ENCODE measurements at places on chromosomes 3 and 15.

DNA sequence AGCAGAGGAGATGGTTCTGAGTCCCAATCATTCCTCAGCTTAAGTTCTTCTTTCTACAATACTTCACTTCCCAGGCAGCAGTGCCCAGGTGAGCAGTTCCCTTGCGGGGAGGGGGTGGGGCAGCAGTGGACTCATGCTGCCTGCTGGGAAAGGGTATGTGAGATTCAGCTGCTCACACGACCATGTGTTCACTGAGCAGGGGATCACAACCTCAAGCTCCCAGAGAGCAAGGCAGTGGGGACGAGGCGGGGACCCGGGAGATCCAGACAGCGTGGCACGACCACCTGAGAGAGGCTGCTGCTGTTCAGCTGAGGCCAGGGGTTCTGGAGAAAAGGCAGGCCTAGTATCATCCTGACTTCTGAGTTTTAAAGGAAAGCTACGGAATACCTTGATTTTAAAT lies 166.6 kb downstream of the XXYLT1 start:
- DNase-seq, result no peak

- DNase-seq, result no peak
These were observed 4.2 kb upstream of the MAGEF1 start for GRCh38 chr3:184715943-184716621.

DNA sequence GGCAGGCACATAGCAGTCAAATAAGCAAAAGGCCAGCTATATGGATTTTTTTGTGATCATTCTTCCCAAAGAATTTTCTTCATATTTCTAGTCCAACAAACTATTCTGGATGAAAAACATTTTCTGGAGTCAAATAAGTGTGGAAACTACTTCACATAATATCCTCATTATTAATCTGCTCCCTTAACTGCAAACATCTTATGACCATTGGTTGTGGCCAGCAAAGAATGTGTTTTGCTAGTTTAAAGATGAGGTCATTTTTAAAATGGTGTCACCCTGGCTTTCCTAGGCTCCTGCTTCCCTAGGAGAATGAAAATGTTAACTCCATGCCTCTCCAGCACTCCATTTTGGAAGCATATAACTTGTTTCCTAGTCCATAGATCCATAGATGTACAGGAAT lies 118.8 kb downstream of the SST start:
- DNase-seq, result no peak

- DNase-seq, result no peak
These were observed 26.0 kb downstream of the SLC41A3 start for GRCh38 chr3:126057936-126058335.

DNA sequence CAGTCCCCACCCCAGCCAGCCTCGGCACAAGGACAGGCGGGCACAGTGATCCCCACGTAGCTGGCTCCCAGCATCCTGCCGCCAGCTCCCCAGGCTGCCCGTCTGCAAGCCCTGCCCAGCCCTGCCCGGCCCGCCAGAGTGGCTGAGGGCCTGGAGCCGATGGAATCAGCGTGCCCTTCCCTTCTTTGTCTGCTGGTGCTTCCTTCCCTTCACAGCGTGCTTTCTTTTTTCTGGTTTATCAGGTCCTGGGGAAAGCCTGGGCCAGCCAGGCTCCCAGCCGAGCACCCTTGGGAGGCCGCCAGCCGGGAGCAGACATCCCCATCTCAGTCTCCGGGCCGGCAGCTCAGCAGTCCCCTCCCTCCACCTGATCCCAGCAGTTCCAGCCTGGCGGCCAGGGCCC lies 54.7 kb upstream of the SMAD6 start:
- DNase-seq, result no peak

DNA sequence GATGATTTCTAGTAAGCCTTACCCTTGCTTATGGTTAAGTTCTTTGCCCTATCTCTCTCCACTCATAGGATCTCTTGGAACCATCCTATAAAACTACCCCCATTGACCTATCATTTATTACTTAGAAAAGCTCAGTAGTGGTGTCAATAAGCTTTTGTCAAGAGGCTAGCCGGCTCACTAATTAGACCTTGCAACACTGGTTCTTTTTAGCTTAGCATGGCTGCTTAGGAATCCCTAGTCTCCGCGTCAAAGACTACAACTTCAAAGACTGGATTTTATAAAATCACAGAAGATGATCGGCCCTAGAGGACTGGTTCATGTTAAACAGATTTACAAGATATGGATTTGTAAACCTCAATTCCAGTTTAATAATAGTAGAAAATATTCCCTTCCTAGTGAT lies 7.6 kb downstream of the PPARG start:
- DNase-seq, result no peak

- no peak for DNase-seq
These were observed 635 bp upstream of the RCN2 start for GRCh38 chr15:76930831-76931396.

DNA sequence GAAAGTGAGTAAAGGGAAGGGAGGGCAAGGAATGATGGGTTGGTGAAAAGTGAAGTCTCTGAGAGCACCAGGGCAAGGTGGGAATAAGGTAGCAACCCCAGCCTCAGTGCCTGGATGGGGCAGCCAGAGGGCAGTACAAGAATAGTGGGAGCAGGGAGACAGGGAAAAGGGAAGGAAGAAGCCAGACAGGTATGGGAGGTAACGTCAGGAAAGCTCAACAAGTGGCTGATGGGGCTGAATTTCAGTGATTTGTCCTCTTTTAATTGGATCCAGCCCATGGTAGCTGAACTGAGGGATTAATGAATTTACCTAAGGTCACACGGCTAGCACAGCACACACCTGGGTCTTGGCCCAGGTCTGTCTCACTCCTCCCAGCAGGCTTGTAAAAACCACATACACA lies 12.6 kb downstream of the RORA start:
- DNase-seq, result no peak

DNA sequence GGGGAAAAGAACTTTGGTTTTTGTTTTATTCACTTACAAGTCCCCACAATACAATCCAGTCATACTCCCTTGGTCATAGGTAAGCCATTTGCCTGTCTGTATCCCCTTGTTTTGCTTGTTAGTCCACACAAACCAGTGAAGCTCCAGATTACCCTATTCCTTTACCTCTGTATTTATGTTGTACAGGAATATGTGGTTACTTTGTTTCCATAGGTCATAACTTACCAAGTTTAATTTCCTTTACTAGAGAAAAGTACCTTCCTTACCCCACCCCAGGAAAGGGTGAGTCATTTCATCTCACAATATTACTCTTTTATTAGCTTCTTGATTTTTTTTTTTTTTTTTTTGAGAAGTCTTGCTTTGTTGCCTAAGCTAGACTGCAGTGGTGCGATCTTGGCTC lies 113.4 kb upstream of the LRRFIP2 start:
- DNase-seq, result no peak

DNA sequence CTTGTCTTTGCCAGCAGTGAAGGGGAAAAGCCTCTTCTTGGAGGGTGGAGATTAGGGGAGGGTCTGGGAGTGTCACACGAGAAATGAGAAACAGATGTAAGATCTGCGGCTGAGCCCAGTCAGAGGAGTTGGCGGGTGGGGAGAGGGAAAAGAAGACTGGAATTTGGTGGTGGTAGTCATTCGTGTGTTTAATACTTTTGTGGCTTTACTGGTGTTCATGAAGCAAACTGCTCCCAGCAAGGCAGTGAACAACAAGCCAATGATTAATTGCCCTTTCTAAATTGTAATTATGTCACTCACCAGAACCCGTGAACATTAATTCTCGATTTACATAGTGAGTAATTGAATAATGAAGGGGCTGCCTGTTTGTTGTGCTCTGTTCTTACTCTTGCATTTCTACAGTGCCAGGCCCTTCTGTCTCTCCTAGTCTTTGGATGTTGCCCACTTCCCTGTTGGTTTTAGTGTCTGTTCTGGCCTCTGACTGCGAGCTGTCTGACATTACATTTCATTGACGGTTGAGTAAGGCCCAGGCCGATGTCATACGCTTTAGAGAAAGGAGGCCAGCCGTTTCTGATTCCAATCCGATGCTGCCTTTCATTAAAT lies 78.0 kb downstream of the CHCHD6 start:
- no peak for DNase-seq

DNA sequence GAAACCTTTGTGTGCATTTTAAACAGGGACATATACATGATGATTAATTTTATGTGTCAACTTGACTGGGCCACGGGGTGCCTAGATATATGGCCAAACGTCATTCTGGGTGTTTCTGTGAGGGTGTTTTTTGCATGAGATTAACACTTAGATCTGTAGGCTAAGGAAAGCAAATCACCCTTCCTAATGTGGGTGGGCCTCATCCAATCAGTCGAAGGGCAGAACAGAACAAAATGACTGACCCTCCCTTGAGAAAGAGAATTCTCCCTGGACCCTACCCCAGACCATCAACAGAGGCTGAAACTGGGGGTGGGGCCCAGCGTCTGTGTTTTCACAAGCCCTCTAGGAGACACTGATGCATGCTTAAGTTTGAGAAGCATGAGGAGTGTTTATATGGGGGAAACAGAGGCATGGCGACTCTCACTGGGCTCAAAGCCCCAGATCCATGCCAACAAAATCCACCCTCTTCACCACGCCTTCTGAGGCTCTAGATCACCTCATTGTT lies 56.2 kb downstream of the ITGA11 start:
- DNase-seq, result no peak

- no peak for DNase-seq
These were observed 1.1 kb downstream of the NPTN start for GRCh38 chr15:73631915-73632669.

GRCh38 chr3:122918576-122919290 lies 108.8 kb downstream of the SEMA5B start:
- no peak for DNase-seq

DNA sequence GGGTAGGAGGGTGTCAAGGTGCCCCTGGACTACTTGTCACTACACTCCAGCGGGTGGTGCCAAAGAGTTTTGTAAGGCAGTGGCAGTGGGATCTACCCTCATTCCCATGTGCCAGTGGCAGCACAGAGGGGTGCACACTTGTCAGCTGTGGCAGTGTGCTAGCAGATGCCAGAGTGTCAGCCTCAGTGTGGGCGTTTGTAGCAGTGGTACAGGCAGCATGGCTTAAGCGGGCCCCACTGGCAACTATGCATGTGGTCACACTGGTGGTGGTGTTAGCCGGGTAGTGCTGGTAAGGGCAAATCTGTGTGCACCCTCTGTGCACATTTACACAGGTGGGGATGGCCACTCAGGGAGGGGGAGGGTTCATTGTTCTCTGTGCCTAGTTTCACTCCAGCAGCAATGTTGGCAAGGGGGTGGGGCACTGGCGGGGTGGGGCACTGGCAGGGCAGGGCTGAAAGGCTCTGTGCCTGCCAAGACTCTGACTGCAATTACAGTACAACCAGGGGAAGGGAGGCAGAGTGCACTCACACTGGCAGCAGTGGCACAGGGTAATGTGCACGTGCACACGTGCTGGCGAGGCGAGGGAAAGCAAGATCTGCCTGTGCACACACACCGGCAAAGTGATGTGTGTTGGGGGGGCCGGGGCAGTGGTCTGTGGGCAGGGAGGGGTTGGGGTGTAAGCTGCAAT lies 31.8 kb downstream of the MYO9A start:
- no peak for DNase-seq

- DNase-seq, result no peak
These were observed 335.3 kb upstream of the ARHGEF26 start for GRCh38 chr3:153785901-153786300.

- no peak for DNase-seq
These were observed 586 bp downstream of the LRRK1 start for GRCh38 chr15:100919481-100920405.

DNA sequence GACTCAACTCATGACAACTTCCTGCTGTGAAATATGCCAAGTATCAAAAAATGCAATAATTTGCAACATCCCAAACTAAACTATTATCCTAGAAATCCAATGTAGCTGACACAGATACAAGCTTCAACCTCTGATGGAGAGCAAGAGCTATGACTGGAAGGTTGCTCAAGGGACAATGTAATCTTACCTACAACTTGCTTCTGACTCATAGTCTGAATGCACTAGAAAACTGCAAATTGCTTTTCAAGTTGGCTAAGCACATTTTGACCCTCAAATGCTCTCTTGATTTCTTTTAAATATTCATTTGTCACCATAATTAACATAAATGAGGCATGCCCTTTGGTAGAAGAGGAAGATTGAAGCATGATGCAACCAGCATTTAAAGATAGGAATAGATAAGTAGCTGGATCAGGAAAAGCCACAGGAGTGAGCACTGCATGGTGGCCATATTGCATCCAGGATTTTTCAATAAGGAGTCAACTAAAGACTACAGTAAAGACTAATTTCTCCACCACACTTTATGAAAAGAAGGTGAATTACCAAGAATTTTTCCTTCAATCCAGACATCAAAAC lies 630.8 kb upstream of the GBE1 start:
- DNase-seq, result no peak

DNA sequence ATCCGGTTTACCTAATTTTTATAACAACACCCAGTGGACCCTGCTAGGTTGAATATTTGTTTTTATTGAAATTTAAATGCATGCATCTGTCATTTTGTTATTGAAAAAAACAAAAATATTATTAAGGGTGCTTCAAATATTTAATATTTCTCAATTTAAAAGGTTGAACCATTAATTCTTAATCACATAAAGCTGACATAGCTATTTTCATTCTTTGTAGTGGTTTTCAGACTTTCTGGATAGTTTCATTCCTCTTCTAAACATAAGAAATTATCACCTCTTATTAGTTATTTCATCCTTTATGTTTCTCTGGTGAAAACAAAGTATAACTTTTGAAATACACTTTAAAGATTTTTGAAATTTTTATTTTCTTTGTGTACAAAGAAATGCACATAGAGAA lies 369.9 kb upstream of the PLSCR5 start:
- DNase-seq, result no peak

- no peak for DNase-seq
These were observed 76.3 kb upstream of the MLF1 start for GRCh38 chr3:158494673-158495072.

GRCh38 chr15:51938286-51938685 lies 33.3 kb downstream of the LEO1 start:
- no peak for DNase-seq

DNA sequence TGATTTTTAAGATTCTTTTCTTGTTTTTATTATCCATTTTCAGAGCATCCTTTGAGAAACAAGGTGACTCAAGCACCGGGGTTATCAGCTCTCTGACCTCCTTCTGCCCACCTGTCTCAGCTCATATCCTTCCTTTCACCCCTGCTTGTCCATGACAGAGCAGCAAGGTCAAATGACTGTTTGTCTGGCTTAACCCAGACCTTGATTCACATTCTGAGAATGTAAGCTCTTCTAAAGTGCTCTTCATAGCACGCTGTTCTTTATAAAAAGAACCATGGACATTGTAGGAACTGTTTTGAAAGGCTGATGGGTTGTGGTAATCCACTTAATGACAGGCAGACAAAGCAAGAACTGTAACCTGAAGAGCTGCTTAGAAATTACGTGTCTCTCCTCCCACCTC lies 122.5 kb downstream of the CHST2 start:
- DNase-seq, result no peak
